ENCODE measurements at places on chromosomes 1 and 21. TPM values are rescaled to one million over a fixed set of nuclear protein-coding genes. Genes with fewer than 3 reads are reported as not detected.

- H3K27ac ChIP-seq, result no peak overlapping the region
- H3K4me1 ChIP-seq, result peaks cover 19% of the 10 kb centered on the region
- peaks cover 6% of the 10 kb centered on the region for H3K36me3 ChIP-seq
- no peak for DNase-seq
- H3K4me3 ChIP-seq, result no peak overlapping the region
Observed at GRCh38 chr1:56199061-56199460, 380.3 kb downstream of the PLPP3 start.

The LCE3A gene
- total RNA-seq, result not detected

- peaks cover 6% of the 10 kb centered on the region for H3K36me3 ChIP-seq
- DNase-seq, result no peak
- H3K27ac ChIP-seq, result no peak overlapping the region
- H3K4me1 ChIP-seq, result no peaks in the 10 kb centered on the region
- peaks cover 44% of the 10 kb centered on the region for H3K27me3 ChIP-seq
- H3K4me3 ChIP-seq, result no peak overlapping the region
Observed at GRCh38 chr21:35677298-35677841, 383.0 kb downstream of the SETD4 start.

GRCh38 chr1:21383785-21384401 is 56.0 kb upstream of the NBPF3 start:
- H3K27me3 ChIP-seq, result peaks cover 18% of the 10 kb centered on the region
- H3K4me1 ChIP-seq, result no peaks in the 10 kb centered on the region
- peaks cover 6% of the 10 kb centered on the region for H3K36me3 ChIP-seq
- H3K27ac ChIP-seq, result no peak overlapping the region
- DNase-seq, result no peak

DNA sequence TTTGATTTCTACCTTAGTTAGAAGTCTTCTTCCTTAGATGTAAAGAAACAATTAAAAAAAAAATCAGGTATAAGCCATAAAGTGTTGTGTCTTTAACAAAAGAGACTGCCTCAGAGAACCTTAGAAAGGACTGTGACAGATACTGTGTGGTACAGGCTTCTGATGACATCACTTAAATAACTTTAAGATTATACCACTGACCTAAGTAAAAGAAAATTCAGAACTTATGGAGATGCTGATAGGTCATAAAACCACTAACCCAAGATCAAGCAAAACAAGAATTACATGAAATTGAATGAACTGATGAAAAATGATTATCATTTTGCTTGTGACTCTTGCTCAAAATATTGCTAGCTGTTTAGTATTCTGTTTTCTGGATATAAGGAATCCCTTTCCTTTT is 220.8 kb downstream of the NRIP1 start:
- no peak overlapping the region for H3K27ac ChIP-seq
- no peaks in the 10 kb centered on the region for H3K27me3 ChIP-seq
- H3K36me3 ChIP-seq, result no peaks in the 10 kb centered on the region
- DNase-seq, result no peak

The RNF186 gene
- total RNA-seq, result not detected

The HSD3B1 gene
- not detected for total RNA-seq

- H3K27ac ChIP-seq, result no peak overlapping the region
- H3K27me3 ChIP-seq, result no peaks in the 10 kb centered on the region
- DNase-seq, result no peak
- peaks cover 8% of the 10 kb centered on the region for H3K4me1 ChIP-seq
- no peak overlapping the region for H3K4me3 ChIP-seq
Observed at GRCh38 chr1:178642282-178642681, 82.8 kb upstream of the RALGPS2 start.

The STIL gene
- 8.8 TPM for total RNA-seq

GRCh38 chr21:41665766-41666595 is 100.9 kb downstream of the RIPK4 start:
- DNase-seq, result no peak
- no peaks in the 10 kb centered on the region for H3K27me3 ChIP-seq
- no peak overlapping the region for H3K27ac ChIP-seq
- no peaks in the 10 kb centered on the region for H3K36me3 ChIP-seq

DNA sequence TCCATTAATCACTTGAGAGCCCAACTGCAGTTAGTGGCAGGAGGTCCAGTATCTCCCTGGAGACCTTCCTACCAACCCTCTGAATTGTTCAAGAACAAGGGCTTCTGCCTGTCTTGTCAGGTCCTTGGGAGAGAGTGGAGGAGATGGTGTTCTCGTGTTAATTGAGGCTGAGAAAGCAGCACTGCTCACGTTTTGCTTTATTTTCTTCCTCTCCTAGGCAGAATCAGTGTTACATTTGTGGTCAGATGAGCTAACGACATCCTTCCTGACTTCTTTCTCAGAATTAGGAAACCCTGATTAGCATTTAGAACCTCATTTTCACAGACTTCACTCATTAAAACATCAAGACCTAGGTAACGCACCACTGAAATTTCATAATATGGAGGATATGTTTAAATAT is 26.4 kb upstream of the LRIG2 start:
- H3K36me3 ChIP-seq, result no peaks in the 10 kb centered on the region
- H3K27ac ChIP-seq, result no peak overlapping the region
- DNase-seq, result no peak
- H3K27me3 ChIP-seq, result no peaks in the 10 kb centered on the region
- H3K4me1 ChIP-seq, result peaks cover 14% of the 10 kb centered on the region
- no peak overlapping the region for H3K4me3 ChIP-seq

The MAP3K6 gene
- 13.5 TPM for total RNA-seq

The FAM177B gene
- total RNA-seq, result not detected

The TCHHL1 gene
- total RNA-seq, result not detected

GRCh38 chr1:21721295-21721985 is 52.3 kb upstream of the RAP1GAP start:
- peaks cover 85% of the 10 kb centered on the region for H3K36me3 ChIP-seq
- H3K4me1 ChIP-seq, result no peaks in the 10 kb centered on the region
- peak overlapping the region; percentile 47 for H3K27ac ChIP-seq
- no peak for DNase-seq
- no peaks in the 10 kb centered on the region for H3K27me3 ChIP-seq
- no peak overlapping the region for H3K4me3 ChIP-seq

DNA sequence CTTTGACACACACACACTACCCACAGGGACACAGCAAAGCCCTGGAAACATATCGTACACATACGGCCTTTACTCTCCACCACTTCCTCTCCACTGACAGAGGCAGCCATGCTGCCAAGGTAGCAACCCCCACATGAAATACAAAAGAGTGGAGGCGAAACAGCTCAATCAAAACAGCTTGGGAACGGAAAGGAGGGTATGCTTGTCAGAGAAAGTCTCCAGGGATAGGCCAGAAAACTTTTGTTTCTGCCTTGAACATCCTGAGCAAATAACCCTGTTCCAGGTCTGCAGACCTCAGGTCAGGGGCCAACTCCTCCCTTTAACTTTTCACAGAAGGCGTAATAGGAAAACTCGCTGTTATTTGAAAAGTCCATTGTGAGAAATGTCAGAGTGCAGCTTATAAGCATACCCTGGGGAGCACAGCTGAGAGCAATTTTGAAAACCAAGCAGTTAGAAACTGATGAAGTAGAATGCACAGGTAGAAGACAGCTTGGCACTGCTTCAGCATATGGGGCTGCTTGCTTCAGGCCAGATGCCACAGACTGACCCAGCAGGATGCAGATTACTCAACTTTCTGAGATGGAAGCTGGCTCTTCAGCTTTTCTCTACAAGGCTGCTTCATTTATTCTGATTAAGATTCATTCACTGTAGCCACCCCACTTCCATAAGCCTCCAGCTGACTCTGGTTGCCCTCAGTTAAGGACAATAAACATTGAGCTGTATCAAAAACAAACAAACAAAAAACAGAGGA is 18.0 kb downstream of the KIAA0319L start:
- H3K27me3 ChIP-seq, result no peaks in the 10 kb centered on the region
- H3K4me1 ChIP-seq, result peaks cover 18% of the 10 kb centered on the region
- DNase-seq, result peak; percentile 9
- no peak overlapping the region for H3K4me3 ChIP-seq
